Endodermal cell (in vitro differentiated cells): ENCODE measurements at places on chromosomes 7 and 10. TPM values are rescaled to one million over a fixed set of nuclear protein-coding genes. Genes with fewer than 3 reads are reported as not detected.

GRM8 gene
- total RNA-seq = 1.8 and 2.0 TPM in 2 replicates

GRCh38 chr7:130736298-130736900 lies 2.4 kb upstream of the KLF14 start:
- H3K4me3 ChIP-seq = no peak overlapping the region
- no peaks in the 10 kb centered on the region for H3K4me1 ChIP-seq
- no peak for DNase-seq
- peaks cover 97% of the 10 kb centered on the region for H3K27me3 ChIP-seq
- H3K27ac ChIP-seq = no peak overlapping the region
- no peaks in the 10 kb centered on the region for H3K36me3 ChIP-seq

DNA sequence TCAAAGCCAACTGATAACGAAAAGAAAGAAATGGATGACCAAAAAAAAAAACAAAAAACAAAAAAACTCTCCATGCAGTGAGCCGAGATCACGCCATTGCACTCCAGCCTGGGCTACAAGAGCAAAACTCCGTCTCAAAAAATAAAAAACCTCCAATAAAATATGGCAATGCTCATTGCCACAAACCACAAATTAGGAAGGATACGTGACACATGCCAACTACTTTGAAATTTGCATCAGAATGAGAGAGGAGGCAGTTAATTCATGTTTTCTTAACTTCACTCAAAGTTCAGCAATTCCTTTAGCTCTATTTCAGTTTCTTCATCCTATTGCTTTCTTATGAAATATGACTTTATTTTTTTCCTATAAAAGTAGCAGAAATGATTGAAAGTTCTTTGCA lies 398.1 kb upstream of the C7orf33 start:
- no peaks in the 10 kb centered on the region for H3K27me3 ChIP-seq
- DNase-seq = no peak
- no peaks in the 10 kb centered on the region for H3K36me3 ChIP-seq
- H3K27ac ChIP-seq = no peak overlapping the region

DNA sequence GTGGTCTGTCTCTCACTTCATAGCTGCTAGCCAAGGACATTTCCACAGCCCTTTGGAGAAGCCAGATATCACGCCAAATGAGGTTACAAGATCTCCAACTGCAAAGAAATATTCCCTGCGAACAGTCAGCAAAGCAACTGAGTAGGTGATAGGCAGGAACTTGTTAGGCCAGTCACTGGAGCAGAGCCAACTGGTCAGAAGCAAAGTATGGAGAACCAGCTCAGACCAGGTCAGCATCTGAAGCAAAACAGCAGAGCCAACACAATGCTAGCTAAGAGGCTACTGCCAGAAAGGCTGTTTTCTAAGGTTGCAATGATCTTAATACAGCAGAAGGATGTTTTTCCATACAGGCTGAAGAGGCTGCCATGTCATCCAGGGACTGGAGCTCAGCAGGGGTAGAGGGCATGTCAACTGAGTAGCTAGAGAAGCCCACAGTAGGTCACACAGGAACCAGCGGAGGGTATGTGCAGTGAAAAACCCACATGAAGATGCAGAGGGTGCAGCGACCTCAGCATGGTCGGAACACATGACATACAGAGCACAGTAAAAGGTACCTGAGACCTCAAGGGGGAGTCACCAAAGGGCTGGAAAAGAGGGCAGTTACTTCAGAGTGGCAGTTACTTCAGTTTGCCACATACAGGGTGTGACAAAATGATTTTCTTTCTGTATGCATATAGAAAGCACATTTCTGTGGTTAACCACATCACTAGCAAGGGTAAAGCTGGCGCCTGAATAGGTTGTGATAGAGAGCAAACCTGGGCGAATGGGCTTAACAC lies 8.9 kb downstream of the SEC31B start:
- no peak overlapping the region for H3K4me3 ChIP-seq
- H3K36me3 ChIP-seq = no peaks in the 10 kb centered on the region

DNA sequence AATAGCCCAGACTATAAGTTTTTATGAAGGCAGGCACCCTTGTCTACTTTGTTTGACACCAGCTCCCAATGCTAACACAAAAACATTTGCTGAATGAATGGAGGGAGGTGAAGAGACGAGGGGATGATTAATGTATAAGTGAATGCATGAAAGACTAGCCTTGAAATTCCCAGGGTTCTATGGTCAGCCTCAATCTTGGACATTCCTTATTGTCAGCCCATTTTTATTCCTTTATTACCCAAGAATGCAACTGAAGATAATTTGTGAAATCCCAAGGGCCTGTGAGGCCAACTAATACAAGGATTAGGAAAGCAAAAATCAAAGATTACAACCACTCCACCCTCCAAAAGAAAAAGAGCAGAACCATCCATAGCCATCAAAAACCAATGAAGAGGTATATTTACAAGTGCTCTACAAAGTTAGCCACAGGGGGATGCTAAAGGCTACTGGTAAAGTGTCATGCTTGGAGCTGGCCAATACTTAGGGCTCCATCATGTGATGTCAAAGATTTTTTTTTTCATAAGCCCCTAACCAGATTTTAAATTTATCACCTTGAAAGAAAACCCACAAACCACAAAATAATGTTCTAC lies 40.0 kb upstream of the ASAH2 start:
- H3K27me3 ChIP-seq = no peaks in the 10 kb centered on the region
- no peak overlapping the region for H3K4me3 ChIP-seq
- DNase-seq = no peak
- no peaks in the 10 kb centered on the region for H3K4me1 ChIP-seq
- H3K36me3 ChIP-seq = no peaks in the 10 kb centered on the region

DNA sequence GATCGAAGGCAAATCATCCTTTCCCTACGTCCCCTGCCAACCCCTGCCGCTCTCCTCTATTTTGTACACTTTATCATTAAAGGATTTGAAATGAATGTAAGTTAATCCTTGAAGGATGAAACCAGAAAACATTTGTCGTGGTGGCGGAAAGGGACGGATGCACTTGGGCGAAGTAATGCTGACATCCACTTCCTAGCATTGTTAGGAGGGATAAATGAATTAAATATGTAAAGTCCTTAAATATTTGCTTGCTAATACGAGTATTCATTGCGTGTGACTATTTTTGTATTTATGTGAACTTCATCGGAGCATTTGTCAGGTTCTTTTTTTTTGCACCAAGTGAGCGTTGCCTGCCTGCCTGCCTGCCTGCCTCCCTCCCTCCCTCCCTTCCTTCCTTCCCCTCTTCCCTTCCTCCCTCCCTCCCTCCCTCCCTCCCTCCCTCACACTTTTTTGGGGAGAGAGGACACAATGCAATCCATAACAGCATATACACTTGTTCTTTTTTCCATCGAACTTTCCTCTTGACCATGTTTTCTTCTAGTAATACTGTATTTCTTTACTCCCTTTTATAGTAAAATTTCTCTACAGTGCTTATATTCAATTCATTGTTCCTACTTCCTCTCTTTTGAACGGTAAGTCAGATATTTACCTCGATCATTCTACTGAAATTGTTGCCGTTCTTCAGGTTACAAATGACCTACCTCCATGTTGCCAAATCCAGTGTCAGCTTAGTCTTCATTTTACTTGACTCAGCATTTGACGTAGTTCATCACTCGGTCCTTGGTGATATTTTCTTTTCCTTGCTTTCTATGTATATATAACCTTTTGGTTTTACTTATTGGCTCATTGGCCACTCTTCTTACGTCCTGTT lies 831 bp downstream of the CCDC7 start:
- H3K4me3 ChIP-seq = peak overlapping the region; percentile 93
- no peak for DNase-seq
- no peaks in the 10 kb centered on the region for H3K36me3 ChIP-seq
- peaks cover 12% of the 10 kb centered on the region for H3K27me3 ChIP-seq
- H3K4me1 ChIP-seq = no peaks in the 10 kb centered on the region
- H3K27ac ChIP-seq = peak overlapping the region; percentile 83

GRCh38 chr7:101657171-101657570 lies 28.1 kb upstream of the MYL10 start:
- no peak overlapping the region for H3K27ac ChIP-seq
- H3K27me3 ChIP-seq = no peaks in the 10 kb centered on the region
- no peak for DNase-seq
- H3K4me3 ChIP-seq = no peak overlapping the region
- H3K36me3 ChIP-seq = no peaks in the 10 kb centered on the region

DNA sequence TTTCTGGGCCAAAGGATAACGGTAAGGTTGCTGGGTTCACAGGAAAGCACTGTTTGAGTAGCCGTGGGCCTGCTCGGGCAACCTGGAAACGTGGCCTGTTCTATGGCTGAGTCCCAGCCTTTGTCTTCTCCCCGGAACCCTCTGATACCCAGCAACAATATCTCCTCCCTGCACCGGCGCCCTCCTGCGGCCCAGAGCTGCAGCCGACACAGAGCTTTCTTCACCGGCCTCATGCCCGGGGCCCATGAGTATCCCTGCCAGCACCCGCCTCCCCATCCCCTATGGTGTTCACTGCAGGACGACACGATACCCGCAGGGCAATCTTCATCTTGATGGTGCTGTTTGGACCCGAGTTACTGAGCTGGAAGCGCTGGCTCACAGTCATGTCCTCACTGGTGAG lies 38.6 kb upstream of the NCAPG2 start:
- no peak overlapping the region for H3K27ac ChIP-seq
- no peak overlapping the region for H3K4me3 ChIP-seq
- peak; percentile 78 for DNase-seq
- H3K36me3 ChIP-seq = peaks cover 77% of the 10 kb centered on the region
- H3K27me3 ChIP-seq = no peaks in the 10 kb centered on the region
- no peaks in the 10 kb centered on the region for H3K4me1 ChIP-seq
